ENCODE measurements at places on chromosomes 5 and 9. TPM values are rescaled to one million over a fixed set of nuclear protein-coding genes. Genes with fewer than 3 reads are reported as not detected.
A peak's percentile ranks its signal among the peaks of the same experiment; 100 is the strongest.

GRCh38 chr5:4533457-4534105 is 606.5 kb upstream of the ADAMTS16 start:
- DNase-seq = no peak

Gene GAS1
- total RNA-seq = 0.99 TPM

GRCh38 chr5:91977579-91977978 is 594.5 kb upstream of the ARRDC3 start:
- no peak for DNase-seq

- peak; percentile 56 for DNase-seq
Measured at GRCh38 chr9:92808726-92809451, 44.3 kb upstream of the BICD2 start.

Gene ARHGEF37
- 2.7 TPM for total RNA-seq

DNA sequence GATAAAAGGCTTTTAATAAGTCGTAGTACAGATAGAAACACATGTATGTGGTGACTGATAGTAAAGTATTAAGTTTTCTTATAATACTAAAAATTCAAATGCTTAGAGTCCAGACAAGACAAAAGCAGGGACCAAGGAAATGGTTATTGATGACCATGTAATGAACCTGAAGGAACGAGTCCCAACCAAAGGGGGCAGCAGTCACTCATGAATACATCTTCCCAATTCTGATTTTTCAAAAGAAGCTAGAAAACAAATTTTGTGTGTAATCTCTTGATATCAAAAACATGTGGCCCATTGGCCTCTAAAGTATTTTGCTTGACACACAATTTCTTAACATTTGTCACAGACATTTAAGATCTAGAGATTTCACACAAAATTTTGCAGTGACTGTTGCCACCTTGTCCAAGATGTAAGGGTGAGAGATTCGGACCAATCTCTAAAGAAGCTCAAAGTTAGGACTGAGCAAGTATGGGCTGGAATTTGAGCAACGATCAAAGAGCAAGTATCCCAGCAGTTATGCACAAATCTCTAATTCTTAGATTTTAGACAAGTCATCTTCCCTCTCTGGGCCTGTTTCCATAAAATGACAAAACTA is 66.8 kb downstream of the ARL15 start:
- no peak for DNase-seq

Gene DEPDC1B
- 33.4 TPM for total RNA-seq

DNA sequence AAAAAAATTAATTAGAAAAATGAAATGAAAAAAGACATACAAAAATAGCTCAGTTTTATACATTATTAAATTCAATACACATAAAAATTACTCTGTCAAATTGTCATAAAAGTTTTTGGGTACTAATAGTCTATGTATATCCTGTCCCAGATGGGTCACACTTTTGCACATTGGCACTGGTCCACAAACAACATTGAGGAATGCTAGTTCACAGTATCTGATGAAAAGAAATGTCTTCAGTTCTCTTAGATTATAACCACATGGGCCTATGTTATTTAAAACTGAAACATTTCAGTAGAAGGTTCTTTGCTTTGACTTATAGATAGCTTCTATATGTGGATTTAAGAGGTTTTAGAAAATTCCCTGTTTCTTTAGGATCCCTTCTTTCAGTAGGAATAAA is 39.8 kb downstream of the LNPEP start:
- no peak for DNase-seq

Gene CMBL
- 17.8 TPM for total RNA-seq

DNA sequence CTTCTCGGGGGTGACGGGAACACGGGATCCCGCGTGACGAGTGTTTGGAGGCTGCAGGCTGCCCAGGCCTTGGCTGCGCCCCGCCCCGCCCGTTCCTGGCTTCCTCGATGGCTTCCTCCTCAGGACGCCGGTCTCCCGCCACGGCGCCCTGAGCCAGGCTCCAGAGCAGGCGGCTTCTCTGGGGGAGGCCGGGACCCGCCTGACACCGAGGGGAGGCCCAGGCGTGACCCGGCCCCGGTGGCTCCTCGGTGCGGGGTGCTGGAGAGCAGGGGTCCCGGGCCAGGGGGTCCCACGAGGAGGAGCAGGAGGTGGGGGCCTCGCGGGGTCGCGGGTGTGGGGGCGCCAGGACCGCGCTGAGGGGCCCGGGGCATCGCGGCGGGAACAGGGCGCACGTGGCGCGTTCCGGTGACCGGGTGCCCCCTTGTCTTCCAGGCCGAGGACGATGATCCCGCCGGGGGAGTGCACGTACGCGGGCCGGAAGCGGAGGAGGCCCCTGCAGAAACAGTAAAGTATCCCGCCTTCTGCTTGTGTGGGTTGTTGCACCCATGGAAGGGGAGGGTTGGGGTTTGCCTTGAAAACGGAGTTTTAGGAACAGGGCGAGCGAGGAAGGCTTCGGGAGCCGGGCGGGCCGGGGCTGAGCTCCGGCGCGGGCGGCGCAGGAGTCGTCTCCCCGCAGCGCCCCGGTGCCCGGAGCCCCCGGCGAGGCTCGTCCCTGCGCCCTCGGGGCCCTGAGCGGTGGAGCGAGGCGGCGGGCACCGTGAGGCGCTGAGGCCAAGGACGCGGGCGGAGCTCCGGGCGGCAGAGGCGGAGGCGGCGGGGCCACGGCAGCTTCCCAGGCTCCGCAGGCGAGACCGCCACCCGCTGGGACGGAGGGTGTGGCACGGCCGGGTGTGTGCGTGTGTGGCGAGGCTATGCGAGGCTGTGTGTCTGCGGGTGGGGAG is 22.2 kb downstream of the AHRR start:
- DNase-seq = no peak

GRCh38 chr9:31445357-31445756 is 939.1 kb upstream of the ACO1 start:
- DNase-seq = peak; percentile 31

DNA sequence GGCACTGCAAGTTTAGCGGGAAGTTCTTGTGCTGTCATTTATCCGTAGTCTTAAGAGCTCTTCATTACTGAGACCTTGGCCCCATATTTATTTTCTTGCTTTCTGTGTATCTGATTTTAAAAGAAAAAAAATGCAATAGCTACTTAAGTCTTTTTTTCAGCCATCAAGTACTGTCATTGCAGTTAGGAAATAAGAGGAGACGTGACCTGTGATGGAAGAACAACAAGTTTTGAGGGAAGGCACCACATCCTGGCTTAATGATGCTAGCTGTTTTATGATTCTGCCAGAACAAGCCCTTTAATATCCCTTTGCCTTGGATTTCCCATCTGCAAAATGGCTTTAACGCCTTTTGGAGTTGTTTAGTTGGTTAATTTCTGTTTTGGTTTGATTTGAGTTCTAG is 3.8 kb downstream of the RGMB start:
- no peak for DNase-seq

Gene PCDHGB5
- total RNA-seq = 3.1 TPM

GRCh38 chr9:74951107-74951720 is 1.5 kb downstream of the C9orf40 start:
- no peak for DNase-seq

DNA sequence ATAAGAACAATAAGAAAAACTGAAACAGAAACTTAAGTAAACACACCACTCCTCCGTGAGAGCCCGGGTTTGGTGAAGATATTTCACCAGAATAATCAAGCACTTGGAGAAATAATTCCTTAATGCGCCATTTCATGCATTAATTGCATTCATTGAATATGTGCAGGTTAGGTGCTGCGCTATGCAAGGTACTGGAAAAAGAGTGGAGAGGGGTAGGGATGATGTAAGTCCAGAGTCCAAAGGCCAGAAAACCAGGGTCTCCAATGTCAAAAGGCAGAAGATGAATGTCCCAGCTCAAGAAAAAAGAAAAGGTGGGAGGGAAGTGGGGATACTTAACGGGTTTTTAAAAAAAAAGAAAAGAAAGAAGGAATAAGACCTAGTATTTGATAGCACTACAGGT is 669 bp upstream of the ZFP37 start:
- DNase-seq = no peak

- no peak for DNase-seq
Measured at GRCh38 chr9:109875495-109876129, 95.6 kb downstream of the PALM2AKAP2 start.

- no peak for DNase-seq
Measured at GRCh38 chr5:157025093-157025698, 33.7 kb downstream of the HAVCR1 start.

Gene PCDHGA1
- not detected for total RNA-seq

Gene SPATA31A1
- not detected for total RNA-seq

DNA sequence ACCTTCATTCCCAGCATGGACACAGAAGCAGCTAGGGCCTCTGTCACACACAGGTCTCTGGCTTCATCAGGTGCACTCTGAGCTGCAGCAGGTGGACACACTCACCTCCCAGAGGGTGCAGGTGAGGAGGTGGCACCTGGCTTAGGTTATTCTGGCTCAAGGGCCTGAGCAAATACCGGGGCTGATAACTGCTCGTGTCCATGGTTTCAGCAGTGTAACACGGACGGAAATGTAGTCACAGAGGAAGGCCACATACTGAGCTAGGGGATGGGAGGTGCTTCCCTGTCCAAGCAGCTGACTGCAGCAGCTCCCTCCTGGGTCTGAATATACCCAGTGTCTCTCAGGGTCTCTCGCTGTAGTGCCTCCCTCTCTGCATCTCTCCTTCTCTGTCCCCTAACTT is 5.7 kb downstream of the PHF2 start:
- DNase-seq = no peak

GRCh38 chr9:128091571-128091970 is 23.5 kb downstream of the SLC25A25 start:
- no peak for DNase-seq

Gene CDX1
- total RNA-seq = not detected

DNA sequence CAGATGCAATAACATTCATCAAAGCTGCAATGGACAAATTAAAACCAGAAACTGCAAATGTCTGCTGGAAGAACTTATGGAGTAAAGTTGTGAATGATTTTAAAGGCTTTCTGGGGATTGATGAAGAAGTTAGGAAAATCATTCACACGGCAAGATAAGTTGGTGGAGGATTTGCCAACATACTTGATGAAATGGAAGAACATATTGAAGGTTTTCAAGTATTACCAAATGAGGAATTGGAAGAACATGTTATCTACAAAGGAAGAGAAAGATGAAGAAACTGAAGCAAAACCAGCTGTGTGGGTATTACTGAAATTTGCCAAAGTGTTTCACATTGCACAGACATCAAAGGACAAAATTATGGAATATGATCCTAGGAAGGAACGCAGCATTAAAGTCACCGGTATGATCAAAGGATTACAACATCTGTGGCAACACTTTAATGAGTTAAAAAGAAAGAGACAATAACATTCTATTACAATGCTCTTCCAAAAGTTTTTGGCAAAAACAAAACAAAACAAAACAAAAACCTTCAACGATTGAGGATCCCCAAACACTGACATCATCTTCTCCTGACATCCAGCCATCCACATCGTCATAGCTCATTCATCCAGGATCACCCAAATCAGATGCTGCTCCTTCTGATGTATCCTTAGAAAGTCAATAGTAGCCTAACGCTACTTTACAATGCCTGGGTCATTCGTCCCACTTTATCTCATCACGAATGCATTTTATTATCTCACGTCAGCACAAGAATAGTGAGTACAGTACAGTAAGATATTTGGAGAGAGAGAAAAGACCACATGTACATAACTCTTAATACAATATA is 61.3 kb upstream of the SMC5 start:
- no peak for DNase-seq

DNA sequence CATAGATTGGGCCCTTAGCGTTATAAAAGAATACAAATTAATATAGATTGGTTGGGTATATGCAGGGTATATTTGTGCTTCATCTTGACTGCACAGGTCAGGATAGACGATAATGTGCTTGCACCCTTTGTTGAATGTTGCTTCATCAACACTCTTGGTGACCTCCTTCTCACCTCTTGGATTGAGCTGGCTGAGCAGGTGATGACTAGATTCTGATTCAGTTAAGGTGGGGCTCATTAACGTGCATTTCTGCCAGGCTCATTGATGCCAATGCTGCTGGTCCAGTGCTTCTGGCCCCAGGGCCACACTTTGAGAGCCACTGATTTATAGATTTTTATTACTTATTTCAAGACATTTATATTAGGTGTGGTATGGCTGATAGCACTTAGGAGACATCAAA is 27.7 kb downstream of the PCSK5 start:
- DNase-seq = peak; percentile 72

- no peak for DNase-seq
Measured at GRCh38 chr9:7315116-7315515, 484.5 kb downstream of the DMAC1 start.
